ENCODE measurements at places on chromosomes 1 and 21.
A peak's percentile ranks its signal among the peaks of the same experiment; 100 is the strongest.

DNA sequence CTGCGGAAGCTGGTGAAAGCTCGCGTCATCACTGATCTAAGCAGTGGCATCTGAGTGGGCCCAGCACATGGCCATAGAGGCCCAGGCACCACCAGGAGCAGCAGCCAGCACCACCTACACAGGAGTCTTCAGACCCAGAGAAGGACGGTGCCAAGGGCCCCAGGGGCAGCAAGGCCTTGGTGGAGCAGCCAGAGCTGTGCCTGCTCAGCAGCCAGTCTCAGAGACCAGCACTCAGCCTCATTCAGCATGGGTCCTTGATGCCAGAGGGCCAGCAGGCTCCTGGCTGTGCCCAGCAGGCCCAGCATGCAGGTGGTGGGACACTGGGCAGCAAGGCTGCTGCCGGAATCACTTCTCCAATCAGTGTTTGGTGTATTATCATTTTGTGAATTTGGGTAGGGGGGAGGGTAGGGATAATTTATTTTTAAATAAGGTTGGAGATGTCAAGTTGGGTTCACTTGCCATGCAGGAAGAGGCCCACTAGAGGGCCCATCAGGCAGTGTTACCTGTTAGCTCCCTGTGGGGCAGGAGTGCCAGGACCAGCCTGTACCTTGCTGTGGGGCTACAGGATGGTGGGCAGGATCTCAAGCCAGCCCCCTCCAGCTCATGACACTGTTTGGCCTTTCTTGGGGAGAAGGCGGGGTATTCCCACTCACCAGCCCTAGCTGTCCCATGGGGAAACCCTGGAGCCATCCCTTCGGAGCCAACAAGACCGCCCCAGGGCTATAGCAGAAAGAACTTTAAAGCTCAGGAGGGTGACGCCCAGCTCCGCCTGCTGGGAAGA, 3.2 kb upstream of the ARTN start:
- DNase-seq, result no peak

- DNase-seq, result no peak
These were observed 679.5 kb downstream of the MATN1 start for GRCh38 chr1:30043731-30044408.

- peak; percentile 90 for DNase-seq
These were observed 12.9 kb downstream of the KIAA1614 start for GRCh38 chr1:180925471-180926051.

DNA sequence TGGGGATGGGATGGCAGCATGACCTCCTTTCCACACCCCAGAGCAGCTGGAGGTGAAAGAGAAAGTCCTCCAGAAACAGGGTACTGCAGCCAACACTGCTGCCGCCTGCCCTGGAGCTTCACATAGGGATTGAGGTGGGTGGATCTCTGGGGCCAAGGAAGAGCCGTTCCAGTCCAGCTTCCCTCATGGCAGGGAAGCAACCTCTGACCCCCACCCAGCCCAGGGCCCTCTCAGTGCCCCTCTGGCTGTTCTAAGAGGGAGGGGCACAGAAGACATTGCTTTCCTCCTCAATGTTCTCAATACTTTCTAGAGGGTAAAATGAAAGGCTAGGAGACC, 5.7 kb downstream of the KIF21B start:
- DNase-seq, result no peak

- DNase-seq, result no peak
These were observed 7.2 kb upstream of the COL6A1 start for GRCh38 chr21:45974073-45975019.

DNA sequence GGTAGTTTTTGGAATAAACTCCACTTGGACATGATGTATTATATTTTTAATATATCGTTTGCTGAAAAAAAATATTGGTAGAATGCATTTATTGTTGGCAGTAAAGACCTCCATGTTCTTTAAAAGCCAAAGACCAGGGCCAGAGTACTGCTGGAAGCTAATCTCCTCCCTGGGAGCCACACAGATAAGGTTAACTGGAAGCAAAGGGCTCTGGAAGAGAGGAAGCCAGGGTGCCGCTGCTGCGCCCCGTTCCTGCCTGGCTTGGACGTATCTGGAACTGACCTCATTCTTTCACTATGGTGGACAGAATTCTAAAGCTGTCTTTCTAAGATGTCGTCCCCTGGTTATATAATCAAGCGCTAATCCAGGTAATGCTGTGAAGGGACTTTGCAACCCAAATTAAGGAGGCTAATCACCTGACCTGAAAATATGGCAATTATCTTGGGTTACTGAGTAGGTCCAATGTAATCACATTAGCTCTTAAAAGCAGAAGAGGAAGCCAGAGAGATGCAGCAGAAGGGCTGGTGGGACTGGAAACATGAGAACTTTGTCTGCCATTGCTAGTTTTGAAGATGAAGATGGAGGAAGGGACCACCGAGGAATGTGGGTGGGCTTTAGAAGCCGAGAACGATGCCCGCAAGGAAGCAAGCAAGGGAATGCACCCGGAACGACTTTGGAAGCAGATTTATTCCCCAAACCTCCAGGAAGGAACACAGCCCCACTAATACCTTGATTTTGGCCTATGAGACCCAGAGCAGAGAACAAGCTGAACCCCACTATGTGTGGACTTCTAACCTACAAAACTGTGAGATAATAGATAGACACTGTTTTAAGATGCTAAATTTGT, 167.7 kb upstream of the KCNJ15 start:
- DNase-seq, result no peak

GRCh38 chr1:201713086-201713810, 115.7 kb upstream of the IPO9 start:
- peak; percentile 88 for DNase-seq

GRCh38 chr1:246923900-246924299, 7.8 kb downstream of the AHCTF1 start:
- no peak for DNase-seq

DNA sequence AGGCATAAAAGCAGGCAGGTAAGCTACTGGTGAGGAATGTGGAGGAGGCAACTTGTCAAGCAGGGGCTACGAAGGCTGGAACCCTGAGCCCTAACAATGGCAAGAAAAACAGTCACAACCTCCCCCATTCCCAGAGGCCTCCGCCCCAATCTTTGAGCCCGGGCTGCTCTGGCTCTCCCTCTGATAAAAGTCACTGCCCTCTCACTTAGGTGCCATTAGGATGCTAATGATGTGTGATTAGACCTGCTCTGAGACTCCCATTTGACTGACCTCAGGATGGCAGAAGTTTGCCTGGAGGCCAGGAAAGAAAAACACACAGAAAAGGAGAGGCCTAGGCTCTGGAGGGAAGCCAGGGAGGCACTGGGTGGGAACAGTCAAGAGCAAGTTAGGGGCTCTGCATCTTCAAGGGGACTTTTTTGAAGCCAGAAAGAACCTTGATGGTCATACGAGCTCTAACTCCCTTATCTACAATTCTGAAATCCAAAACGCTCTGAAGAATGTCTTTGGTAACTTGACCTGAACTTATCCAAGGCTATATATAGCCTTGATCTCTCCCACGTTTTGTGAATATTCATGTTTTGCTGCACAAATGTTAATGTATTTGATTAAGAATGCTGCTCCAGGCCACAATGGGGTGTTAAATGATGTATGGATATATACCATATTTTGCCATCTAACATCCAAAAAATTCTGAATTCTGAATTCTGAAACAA, 98.9 kb downstream of the TRABD2B start:
- DNase-seq, result no peak

- DNase-seq, result no peak
These were observed 225.4 kb upstream of the NRIP1 start for GRCh38 chr21:15289896-15290841.

GRCh38 chr1:219806020-219806419, 122.3 kb downstream of the SLC30A10 start:
- no peak for DNase-seq

GRCh38 chr1:212794561-212795014, 2.9 kb downstream of the TATDN3 start:
- DNase-seq, result peak; percentile 77

DNA sequence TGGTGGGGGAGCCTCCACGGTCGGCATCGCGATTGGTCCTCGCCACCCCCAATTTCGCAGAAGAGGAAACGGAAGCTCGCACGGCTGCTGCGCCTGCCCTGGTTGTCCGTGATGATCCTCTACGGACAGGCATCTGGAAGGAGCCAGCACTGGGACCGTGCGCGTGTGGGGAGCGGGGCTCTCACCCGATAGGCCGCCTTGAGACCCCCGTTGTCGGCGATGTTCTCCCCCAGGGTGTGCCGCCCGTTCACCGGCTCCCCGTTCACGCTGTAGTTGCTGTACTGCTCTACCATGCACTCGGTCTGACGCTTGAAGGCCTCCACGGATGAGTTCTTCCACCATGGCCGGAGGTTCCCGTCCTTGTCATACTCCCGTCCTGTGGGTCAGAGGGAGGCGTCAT, 48.4 kb upstream of the EIF4G3 start:
- DNase-seq, result no peak

DNA sequence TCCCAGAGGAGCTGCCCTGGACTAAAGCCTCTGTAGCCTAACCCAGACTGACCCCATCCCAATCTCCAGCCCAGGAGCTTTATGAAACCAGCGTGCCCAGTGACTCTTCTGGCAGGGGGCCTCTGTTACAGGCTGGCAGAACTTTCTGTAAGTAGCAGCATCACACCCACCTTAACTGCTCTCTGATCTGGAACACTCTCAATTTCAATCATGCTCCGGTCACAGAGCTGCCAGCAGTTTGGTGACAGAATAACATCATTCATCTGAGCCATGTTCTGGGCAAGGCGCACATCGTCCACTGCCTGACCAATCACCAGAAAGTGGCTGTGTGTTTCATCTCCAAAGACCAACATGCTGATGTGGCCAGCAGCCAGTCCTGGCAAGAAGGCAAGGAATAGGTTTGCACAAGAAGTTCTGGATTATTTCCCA, 14.7 kb downstream of the ADCY10 start:
- DNase-seq, result no peak

DNA sequence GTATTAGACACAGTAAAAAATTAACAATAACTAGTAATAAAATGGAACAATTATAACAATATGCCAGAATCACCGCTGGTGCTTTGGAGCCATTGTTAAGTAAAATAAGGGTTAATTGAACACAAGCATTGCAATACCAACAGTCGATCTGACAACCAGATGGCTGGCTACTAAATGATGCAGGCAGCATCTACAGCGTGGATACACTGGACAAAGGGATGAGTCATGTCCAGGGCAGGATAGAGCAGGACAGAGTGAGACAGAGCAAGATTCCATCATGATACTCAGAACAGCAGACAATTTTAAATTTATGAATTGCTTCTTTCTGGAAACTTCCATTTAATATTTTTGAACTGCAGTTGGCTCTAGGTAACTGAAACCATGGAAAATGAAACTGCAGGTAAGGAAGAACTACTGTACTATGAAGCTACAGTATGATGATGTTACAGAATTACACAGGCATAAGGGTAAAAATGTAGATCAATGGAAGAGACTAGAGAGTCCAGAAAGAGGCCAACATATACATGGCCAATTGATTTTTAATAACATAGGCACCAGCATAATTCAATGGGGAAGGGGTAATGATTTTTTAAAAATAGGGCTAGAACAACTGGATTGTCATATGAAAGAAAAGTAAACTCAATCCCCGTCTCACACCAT, 168.7 kb downstream of the RRAGC start:
- peak; percentile 20 for DNase-seq

DNA sequence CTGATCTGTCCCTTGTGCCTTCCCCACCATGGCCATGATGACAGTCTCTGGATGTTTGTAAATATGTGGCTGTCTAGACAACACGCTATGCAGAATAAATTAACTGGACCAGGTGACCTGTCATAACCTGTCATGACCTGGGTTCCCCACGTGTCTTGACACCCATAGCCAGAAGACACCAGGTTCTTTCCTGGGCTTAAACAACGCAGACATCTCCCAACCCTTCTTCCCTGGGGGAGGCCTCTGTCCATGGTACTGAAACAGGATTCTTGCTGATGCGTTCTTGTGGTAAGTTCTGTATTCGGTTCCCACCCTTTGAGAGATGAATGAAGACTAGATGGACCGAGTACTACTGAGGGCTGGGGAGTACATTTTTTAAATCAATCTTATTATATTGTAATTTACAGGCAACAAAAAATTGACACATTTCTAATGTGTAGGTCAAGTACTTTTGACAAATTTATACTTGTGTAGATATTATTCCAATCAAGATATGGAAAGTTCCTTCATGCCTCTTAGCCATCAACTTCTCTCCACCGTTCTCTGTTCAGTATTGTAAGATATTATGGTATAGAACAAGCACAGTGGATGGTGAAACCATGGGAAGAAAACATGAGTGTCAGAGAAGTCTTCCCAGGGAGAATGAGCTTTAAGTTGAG, 738.8 kb downstream of the PTPRU start:
- no peak for DNase-seq

- DNase-seq, result no peak
These were observed 106.4 kb downstream of the IFI44 start for GRCh38 chr1:78755986-78756385.

GRCh38 chr1:192983349-192983980, 75.7 kb downstream of the UCHL5 start:
- no peak for DNase-seq

- no peak for DNase-seq
These were observed 141.9 kb upstream of the PTBP2 start for GRCh38 chr1:96579636-96580035.

GRCh38 chr1:13723810-13724209, 23.8 kb downstream of the PRDM2 start:
- no peak for DNase-seq

GRCh38 chr1:186152620-186153239, 222.3 kb downstream of the TPR start:
- no peak for DNase-seq

- no peak for DNase-seq
These were observed 121.7 kb downstream of the ZZZ3 start for GRCh38 chr1:77560741-77561140.

DNA sequence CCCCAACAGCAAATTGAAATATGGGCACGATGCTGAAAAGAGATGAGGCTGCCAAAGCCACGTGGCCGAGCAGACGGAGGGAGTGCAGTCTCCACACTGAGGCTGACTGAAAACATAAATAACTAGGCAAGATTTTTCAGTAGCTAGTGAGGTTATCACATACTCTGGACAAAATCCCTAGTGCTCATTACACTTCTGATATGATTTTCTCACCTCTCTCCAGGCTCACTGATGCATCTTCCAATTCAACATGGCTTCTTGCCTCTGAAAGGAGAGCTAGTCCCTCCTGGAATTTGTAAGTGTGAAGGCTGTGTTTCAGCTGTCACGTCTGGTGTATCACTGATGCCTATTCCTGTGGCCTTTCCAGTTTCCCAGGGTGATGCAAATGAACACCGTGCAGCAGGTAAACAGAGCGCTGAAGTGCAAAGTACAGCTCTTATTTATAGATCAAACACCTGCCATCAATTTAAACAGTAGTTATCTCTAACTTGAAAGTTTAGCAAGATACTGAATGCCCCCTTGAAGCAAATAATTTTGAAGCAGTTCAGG, 656.1 kb downstream of the KIF26B start:
- DNase-seq, result peak; percentile 57

DNA sequence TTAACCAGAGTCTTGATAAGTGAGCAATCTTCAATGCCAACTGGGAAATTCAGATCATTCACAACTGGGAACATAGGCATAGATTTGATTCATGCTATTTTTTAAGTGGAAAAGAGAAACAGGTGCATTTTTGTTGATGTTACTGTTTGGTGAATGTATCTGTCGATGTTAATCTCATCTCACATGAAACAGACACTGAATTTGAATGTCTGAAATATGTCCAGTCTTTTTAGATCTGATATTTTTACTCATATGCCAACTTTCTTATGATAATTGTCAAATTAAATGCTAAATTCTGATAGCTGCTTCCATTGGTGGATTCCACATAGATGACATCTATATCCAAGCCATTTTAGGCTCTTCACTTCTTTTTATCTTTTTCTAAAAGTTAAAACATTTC, 213.1 kb downstream of the RYR2 start:
- no peak for DNase-seq

- peak; percentile 35 for DNase-seq
These were observed 3.6 kb upstream of the RASSF5 start for GRCh38 chr1:206503591-206504362.
